Tongue (tissue), 3 donors: ENCODE measurements at places on chromosomes 6 and 20.

DNA sequence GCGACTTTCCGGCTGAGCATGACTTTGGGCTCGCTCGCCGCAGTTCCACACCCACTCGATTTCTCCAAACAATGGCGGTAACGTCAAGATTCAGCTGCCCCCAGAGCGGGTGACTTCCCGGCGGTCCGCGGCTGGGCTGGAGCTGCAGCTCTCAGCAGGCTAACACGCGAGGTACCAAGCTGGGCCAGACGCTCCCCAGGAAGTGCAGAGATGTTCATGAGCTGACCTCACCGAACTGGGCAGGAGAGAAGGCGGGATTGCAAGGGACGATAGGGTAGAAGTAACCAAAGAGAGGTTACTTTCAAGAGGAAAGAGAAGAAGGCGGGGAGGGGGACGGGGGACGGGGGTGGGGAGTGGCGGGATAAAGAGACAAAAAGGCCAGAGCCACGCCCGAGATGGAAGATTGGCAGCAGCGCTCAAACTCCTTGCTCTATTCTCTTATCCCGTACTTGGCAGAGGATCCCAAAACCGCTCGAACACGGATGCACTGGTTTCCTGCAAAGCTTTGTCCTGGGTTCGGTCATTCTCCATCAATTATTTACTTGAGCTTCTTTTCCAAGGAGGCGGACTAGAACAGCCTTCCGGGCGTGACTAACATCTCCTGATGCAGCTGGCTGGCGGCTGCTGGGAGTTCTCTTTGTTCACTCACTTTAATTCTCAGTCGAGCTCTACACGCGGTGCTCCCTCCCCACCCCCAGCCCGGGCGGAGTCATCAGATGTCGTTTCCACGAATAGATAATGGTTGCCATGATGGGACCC is at the start of gene MTCL3:
Gene MTCL3 (minus strand): TSS at position 626 of the 759 bp plus-strand sequence.
- peak; percentile 50 for DNase-seq

DNA sequence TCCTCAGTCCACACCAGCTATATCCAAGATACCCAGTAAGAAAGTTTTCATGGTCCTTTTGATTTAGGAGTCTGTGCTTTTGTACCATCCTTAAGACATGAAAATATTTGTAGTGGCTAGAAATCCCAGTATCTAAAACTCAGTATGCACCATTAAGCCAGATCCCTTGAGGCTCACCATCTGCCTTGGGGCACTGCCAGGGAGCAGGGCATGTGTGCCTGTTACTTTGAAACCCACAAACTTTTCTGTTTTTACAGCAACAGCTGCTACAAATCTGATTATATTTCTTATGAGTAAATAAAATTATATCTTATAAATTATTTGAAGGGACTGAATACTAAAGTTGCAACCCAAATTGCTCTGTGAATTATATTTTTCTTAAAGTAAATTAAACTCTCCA is 290.5 kb upstream of the MANEA start:
- peak; percentile 58 for DNase-seq

DNA sequence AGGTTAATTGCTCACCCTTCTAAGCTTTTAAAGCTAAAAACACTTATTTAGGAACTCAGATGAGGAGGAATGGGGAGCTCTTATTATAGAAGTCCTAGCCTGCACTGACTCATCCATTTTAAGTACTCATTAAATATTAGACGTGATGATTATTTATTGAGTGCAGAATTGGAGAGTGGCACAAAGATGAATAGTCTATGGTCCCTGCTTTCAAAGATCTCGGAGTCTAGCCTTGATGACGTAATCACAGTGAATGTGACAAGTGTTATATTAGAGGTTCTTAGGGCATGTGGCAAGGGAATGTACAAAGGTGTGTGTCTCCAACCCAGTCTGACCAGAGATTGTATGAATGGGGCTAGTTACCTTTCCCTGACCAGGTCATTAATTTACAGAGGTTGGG is 68.7 kb upstream of the CD83 start:
- no peak for DNase-seq

- DNase-seq = no peak
These were observed 149.4 kb downstream of the PHF3 start for GRCh38 chr6:63785006-63785405.

DNA sequence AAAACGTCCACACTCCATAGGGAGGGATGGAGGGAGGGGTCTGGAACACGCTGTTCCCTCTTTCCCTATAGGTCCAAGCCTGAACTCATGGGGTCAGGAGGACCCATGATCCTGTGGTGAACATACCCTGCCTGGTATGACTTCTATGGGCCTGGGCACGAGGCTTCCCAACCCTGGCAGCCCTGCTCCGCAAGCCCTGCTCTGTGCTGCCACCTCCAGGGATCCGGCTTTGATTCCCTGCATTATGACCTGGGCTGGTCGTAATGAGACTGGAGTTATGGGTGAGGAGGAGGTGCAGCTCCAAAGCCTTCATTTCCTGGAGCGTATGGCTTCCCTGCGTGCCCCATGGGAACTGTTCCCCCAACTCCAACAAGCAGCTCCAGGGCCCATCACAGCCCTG is 54.9 kb downstream of the CDH22 start:
- no peak for DNase-seq

- no peak for DNase-seq
These were observed 17.6 kb downstream of the NEDD9 start for GRCh38 chr6:11214901-11215300.

DNA sequence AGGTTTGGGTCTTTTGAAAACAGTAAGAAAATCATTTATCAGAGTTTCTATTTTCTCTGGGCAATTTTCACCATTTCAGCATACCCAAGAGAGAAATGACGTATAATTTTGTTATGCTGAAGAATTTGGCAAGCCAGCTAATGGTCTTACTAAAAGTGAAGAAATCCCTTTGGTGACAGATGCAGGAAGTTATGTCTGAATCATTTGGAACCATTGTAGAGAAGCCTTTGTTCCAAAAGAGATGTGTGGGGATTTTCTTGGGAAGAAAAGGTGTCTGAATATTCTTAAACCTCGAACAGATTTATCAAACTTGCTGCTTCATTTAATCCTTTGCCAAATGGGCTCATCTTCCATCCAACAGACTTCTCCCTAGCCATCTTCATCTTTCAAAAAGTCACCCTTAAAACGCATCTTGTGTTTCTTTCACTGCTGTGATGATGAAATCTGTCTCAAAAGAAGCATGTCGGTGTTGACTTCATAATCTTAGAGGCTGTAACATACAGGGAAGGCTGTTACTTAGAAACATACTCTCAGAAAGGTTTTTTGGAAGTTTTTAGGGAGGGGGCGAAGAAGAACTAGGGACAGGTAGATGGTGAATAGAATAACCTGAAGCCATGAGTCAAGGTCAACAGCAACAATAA is 39.5 kb downstream of the CITED2 start:
- peak; percentile 84 for DNase-seq
